ENCODE measurements at places on chromosomes 6 and 20.

DNA sequence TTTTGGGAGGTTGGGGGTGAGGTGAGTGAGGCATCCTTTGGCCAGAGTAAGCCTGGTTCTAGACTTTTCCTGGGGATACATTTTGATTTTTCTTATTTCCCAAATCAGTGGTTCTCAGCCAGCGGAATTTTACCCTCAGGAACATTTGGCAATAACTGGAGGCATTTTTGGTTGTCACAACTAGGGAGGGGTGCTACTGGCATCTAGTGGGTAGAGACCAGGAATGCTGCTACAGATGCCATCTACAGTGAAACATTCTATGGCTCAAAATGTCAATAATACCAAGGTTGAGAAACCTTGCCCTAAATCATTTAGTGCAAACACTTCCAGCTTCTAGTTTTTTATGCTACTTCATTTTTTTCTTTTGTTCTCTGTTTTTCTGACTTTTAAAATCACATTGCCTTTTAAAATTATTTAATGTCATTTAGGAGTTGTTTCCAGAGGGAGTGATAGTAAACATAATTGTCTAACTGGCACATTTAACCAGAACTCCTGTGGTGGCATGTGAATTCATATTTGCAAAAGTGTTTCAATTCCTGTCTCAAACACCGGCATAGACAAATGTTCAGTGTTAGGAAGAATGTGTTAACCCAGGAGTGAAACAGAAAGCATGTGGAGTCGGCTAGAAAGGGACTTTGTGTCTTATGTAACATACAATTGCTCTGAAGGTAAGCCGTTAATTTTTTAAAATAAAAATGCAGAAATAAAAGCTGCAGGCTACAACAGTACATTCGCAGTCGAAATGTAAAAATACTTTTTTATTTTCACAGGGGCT, 59.0 kb downstream of the QRSL1 start:
- no peak for DNase-seq

- DNase-seq = no peak
These were observed 64.1 kb downstream of the NRN1 start for GRCh38 chr6:5942591-5942990.

DNA sequence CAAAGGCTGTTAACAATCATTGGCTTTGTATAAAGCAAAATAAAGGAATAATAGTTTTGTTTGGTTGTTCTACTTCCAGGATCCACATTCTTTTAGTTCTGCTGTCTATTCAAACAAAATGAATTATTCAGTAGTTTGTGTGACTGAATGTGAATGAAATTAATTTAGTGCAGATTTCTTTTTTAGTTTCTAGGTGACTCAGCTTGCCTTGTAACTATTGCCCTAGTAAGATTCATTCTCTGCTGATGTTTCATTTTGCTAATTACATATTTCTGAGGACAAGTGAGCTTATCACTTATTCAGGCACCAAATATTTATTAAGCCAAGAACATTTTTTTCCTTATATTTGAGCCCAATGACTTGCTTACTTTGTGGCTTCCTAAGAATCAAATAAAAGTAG, 46.5 kb upstream of the RIPOR2 start:
- no peak for DNase-seq

GRCh38 chr6:88749849-88750248, 213.6 kb downstream of the RNGTT start:
- DNase-seq = no peak

DNA sequence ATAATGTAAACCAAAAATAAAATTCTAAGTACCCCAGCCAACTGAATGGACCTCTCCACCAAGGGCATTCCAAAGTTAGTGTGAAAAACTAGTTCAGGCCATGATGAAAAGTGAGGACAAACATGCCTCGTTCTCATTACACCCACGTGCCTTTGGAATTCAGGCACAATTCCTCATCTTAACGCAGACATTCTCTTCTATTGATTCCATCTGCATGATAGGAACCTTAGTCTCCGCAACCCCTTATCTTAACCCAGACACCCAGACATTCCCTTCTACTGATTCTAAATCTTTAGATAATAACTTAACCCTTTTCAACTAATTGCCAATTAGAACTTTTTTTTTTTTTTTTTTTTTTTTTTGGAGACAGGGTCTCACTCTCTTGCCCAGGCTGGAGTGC, 7.6 kb upstream of the SERPINB6 start:
- DNase-seq = no peak

GRCh38 chr20:3889489-3890397, 556 bp downstream of the PANK2 start:
- peak; percentile 28 for DNase-seq

DNA sequence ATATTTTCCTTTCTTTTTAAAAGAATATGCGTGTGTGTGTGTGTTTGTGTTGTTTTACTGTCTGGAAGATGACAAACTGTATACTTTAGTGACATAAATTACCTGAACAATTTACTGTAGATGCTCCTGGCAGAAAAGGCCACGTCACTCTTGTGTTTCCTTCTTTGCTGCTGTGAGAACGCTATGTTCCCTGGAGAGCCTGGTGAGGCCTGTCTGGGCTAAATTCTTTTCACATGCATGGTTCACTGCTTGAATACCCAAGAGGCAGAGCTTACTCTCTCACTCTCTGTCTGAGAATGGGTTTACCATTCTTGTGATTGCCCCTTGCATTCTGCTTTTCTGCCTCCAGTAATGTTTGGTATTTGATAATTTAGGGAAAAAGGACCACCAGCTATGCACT, 64.3 kb downstream of the EDN1 start:
- DNase-seq = no peak

DNA sequence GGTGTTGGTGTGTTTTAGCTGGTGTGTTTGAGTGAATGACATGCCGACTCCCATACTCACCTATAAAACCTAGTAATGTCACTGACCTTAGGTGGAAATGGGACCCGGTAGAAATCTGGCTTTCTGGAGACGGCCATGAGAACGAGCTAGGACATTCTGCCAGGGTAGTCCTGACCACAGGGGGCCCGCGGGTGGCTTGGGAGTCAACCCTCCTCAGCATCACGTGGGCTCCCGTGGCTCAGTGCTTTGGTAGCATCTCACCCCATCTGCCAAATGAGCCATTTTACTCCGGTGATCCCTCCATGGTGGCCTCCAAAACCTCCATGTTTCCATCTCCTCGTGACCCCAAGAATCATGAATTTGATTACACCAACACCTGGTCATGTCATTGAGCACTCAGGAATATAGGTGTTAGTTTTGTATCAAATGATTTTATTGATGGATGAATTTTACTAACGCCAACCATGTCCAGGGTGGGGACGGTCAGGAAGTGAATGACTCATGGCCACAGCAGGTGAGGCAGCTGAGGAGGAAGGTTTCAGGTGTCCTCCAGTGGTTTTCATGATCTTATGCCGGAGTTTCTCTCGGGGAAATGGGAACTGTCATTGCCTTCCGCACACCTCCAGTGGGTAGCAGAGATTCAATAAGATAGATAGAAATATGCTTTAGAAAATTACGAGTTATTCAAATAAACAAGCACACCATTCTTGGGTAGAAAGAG, 195.0 kb downstream of the SYNDIG1 start:
- DNase-seq = no peak

GRCh38 chr20:8946036-8946940, 122.6 kb upstream of the PLCB4 start:
- DNase-seq = no peak

DNA sequence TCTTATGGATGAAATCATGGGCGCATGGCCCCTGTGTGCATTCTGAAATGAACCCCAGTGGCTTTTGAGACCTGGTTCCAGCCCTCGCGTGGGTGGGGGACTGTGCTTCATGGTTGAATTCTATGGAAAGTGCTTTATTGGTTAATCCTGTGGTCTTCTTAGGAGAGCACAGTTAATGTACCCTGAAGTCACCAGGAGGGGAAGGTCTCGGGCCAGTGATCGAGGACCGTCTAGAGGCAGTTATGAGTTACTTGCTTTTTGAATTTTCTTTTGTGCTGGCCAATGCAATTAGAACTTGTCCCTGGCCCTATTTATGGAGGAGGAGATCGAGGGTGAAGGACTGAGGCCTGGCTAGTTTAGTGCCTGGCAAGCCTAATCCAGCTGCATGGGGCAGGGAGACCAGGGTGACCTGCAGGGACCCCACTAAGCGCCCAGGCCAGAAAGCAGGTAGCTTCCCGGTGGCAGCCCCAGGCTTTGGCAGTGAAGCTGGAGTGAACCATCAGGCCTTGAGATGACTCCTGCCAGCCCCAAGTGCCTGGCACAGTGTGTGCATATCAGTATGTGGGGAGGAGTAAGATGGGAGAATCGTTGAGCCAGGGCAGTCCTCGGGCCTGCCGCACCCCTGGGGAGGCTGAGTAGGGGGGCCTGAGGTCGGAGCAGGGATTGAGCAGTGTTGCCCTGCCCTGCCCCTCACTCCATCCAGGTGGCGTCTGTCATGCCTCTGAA, 144.6 kb upstream of the RNF24 start:
- DNase-seq = no peak

GRCh38 chr6:11653028-11653583, 115.6 kb downstream of the TMEM170B start:
- DNase-seq = no peak

- DNase-seq = no peak
These were observed 118.3 kb downstream of the PSMB1 start for GRCh38 chr6:170434821-170435155.

DNA sequence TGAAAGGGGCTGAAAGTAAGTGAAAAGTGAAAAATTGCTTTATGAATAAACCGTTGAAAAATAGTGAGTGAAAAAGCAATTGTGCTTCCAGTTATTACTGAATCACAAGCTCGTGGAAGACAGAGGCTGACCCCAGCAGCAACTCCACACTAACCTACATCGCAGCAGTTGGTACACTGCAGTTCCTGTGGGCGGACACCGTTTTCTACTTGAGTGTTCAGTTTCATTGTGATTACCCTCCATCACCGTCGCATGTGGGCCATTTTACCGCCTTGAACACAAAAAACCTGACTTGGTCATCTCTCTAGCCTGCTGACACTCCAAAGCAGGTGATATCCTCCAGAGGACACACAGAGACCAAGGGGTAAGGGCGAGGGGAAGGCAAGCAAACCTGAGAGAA, 28.4 kb downstream of the PRDM1 start:
- DNase-seq = no peak

- no peak for DNase-seq
These were observed 351.9 kb upstream of the PRND start for GRCh38 chr20:4369798-4370124.

All from T-helper 9 cell (primary cell).